ENCODE measurements at places on chromosomes 3 and 15.

GRCh38 chr3:166444756-166445155 is 607.5 kb upstream of the BCHE start:
- peak; percentile 82 for DNase-seq

- DNase-seq = no peak
Measured at GRCh38 chr3:102125197-102125993, 276.1 kb downstream of the NFKBIZ start.

GRCh38 chr3:107810171-107811071 is 280.4 kb downstream of the CD47 start:
- DNase-seq = no peak

DNA sequence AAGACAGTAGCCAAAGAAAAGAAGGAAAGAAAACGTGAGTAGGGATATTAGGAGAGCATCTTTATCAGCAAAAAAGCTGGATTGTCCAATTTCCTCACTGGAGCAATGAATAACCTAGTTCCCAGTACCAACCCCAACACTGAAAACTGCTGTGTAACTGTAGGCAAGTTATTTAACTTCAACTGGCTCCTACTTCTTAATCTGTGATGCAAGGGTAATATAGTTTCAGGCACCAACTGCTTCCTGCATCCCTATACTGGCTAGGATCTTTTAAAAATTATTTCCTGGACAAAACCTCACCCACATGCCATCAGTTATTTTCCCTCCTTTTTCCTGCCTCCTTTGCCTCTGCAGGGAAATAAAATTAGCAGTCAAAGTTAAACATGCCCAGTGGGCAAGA is 59.6 kb downstream of the ZBTB20 start:
- DNase-seq = no peak

DNA sequence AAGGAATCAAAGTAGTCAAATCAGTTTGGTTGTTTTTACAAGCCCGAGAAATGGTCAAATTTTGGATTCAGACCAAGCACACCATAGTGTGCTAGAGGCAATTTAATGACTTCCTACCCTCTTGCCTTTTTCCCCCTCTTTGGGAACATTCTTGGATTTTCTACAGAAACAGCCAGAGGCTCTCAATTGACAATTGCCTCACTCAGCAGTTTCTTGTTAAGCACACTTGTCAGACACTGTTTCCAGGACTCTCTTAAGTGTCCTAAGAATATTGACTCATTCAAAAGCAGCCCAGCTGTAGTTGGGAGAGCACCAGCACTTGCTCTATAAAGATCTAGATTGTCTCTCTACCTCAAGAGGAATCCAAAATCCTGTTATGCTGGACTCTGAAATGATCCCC is 1.5 kb upstream of the SLC35G2 start:
- no peak for DNase-seq

- no peak for DNase-seq
Measured at GRCh38 chr15:44489464-44489863, 47.5 kb upstream of the EIF3J start.

GRCh38 chr3:51682526-51682925 is 11.5 kb downstream of the TEX264 start:
- no peak for DNase-seq

DNA sequence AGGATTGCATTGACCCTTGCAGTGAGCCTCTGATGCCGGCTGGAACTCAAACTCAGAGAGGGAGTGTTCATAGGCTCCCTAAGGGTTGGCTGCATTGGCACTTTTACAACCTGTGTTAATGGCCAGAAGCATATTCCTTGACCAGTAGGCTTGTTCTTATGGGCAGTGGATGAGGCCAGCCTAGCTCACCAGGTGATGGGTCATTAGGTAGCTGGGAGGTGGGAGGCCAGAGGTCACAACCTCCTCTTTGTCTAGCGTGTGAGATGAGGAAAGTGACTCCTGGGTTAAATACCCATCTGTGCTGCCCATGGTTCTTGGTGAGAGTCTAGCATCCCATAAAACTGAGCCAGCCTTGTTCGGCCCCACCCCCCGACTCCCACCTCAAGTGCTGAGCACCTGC is 275.7 kb upstream of the CTNNB1 start:
- DNase-seq = no peak

DNA sequence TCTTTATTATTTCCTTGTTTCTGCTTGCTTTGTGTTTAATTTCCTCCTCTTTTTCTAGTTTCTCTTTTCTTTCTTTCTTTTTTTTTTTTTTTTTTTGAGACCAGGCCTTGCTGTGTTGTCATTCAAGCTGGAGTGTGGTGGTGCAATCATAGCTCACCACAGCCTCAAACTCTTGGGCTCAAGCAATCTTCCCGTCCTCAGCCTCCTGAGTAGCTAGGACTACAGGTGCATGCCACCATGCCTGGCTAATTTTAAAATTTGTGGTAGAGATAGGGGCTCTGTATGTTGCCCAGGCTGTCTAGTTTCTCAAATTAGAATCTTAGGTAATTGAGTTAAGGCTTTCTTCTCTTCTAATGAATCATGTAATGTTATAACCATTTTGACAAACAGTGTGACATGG is 22.4 kb downstream of the SLMAP start:
- DNase-seq = no peak

- no peak for DNase-seq
Measured at GRCh38 chr3:194925614-194926013, 239.9 kb downstream of the FAM43A start.

DNA sequence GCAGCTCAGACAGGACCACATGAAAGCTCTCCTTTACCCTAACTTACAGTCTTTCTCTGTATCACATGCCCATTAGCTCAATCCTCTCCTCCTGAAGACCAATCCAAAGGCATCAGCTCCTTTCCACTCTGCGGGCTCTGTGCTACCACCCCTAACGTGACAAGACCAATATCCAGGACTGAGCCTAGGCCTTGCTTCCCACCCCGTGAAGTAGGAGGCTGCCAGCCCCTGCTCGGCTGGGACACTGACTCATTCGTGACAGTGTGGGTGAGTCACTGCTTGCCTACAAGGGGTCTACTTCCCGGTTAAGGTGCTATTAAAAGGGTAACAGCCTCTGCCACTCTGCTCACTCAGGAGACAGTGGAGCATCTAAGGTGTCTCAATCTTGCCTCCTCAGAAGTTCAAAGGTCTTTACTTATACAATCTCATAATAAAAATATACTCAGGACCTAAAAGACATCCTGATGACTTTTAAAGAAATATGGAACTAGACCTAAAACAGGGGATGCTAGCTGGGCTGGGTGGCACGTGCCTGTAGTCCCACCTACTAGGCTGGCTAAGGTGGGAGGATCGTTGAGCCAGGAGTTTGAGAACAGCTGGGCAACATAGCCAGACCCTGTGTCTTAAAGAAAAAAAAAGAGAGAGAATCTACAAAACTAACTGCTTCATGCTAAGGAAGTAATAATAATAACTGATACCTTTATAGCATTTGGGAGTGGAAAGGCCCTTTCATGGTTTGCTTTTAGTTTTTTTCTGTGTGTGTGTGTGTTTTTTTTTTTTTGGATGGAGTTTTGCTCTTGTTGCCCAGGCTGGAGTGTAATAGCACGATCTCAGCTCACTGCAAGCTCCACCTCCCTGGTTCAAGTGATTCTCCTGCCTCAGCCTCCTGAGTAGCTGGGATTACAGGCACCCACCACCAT is 55.0 kb downstream of the TMEM44 start:
- DNase-seq = no peak

- no peak for DNase-seq
Measured at GRCh38 chr3:145807990-145808389, 353.0 kb downstream of the PLOD2 start.

GRCh38 chr3:186444288-186444687 is 82.3 kb upstream of the DGKG start:
- DNase-seq = no peak

GRCh38 chr3:160613661-160614060 is 48.3 kb upstream of the KPNA4 start:
- DNase-seq = no peak

- no peak for DNase-seq
Measured at GRCh38 chr15:70867911-70868467, 14.0 kb upstream of the LARP6 start.

DNA sequence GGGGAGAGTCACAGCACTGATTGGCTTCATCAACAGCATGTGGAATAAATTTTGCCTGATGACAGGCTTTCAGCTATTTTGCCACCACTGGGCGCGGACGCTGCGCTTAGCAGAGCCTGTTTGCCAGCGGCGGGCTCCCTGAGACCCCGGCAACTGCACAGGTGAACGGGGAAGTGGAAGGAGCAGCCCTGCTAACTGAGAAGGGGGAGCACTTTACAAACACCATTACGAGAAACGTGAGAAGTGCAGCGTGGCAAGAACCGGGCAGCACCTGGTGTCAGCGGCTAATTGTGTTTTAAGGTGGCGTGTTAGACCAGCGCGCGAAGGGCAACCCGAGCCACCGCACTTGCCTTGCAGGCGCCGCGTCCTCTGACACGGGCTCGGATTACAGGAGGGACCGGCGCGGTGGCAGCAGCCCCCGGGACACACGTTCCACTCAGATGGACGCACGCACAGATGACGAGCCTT is 307.8 kb upstream of the ARRDC4 start:
- no peak for DNase-seq

DNA sequence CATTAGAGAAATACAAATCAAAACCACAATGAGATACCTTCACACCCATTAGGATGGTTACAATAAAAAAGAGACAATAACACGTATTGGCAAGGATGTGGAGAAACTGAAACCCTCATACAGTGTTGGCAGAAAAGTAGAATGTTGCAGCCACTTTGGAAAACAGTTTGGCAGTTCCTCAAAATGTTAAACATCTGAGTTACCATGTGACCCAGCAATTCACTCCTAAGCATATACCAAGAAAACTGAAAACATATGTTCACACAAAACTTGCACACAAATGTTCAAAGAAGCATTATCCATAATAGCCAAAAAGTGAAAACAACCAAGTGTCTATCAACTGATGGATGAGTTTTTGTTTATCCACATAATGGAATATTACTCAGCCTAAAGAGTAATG is 166.9 kb upstream of the FAM3D start:
- no peak for DNase-seq

GRCh38 chr3:53187430-53187829 is 26.4 kb downstream of the PRKCD start:
- peak; percentile 35 for DNase-seq

DNA sequence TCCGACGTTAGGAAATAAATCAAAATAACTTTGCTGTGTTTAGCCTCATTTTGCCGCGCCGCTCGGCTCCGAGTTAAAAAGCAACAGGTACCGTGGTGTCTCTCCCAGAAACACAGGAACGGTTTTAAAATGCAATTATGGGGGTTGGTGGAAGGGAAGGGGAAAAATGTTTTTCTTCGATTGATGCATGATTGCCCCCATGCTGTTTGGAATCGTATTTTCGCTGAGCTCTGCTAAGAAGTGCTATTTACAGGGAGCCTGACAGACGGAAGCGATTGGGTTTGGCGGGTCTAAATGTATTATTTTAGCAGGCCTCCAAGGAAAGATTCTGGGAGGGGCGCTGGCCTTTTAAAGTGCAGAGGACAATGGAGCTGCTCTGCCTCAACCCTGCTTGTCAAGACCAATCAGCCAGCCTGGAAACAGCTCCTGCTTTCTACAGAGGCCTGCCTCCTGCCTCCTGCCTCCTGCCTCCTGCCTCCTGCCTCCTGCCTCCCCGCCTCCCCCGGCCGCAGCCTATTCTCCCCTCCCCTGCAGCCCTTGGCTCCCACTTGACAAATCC is 156.7 kb upstream of the TLE3 start:
- peak; percentile 60 for DNase-seq

DNA sequence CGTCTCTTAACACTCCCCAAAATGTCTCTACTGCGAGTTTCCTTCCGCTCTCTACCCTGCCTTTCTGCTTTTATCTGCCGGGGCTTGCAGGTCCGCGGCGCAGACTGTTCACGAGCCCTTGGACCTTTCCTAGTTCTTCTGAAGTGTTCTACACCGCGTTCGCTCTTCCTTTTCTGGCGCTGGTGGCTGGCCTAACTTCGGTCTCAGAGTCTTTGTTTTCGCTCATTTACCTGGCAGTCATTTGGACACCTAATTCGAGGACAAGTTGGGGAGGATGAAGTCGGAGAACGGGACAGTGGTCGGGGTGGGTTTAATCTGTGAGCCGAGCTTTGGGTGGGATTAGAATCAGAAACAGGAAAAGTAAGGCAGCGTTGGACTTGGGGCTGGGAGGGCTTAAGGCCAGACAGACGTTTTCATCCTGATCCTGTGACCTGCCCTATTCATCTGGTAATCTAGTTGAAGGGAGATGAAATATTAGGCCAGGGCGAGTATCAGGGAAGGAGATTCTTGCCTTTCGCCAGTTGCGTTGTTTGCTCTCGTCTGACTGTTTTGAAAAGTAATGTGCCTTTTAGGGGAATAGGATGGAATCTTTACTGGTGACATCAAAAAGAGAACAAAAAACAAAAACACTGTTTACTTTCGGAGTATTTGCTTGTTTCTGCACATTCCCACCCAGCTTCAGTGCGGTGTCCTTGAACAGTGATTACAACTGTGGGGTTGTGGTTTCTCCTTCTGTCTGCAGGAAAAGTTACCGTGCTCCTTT is 1.8 kb downstream of the DIPK2A start:
- no peak for DNase-seq

- DNase-seq = no peak
Measured at GRCh38 chr3:181056136-181056732, 66.7 kb upstream of the DNAJC19 start.
